ENCODE measurements at places on chromosomes 7 and 10.

- DNase-seq, result peak; percentile 64
Measured at GRCh38 chr10:86520871-86521677, 518 bp downstream of the WAPL start.

- no peak for DNase-seq
Measured at GRCh38 chr10:96227206-96227605, 44.2 kb downstream of the BLNK start.

GRCh38 chr7:105133358-105133757 is 119.4 kb downstream of the KMT2E start:
- no peak for DNase-seq

GRCh38 chr7:116028787-116029186 is 1.8 kb downstream of the TFEC start:
- no peak for DNase-seq

- peak; percentile 93 for DNase-seq
Measured at GRCh38 chr7:124765401-124766352, at the start of gene GPR37. Gene GPR37 (minus strand): TSS chr7:124765792. CDS start chr7:124764976, 816 bp downstream.

- no peak for DNase-seq
Measured at GRCh38 chr10:62335326-62335725, 38.8 kb upstream of the ZNF365 start.

GRCh38 chr10:109981650-109982049 is 26.1 kb upstream of the ADD3 start:
- DNase-seq, result no peak

DNA sequence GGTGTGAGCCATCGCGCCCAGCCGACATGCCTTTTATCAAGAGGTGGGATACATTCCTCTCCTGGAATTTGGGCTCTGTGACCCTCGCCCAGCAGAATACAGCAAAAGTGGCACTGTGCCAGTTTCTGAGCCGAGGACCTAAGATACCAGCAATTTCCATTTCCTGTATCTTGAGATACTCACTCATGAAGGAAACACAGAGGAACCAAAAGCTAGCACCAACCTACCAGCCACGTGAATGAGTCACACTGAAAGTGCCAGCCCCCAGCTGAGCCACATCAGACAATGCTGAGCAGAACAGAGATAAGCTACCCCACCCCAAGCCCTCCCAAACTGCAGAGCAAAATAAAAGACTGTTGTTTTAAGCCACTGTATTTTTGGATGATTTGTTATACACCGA is 56.3 kb downstream of the CACUL1 start:
- DNase-seq, result no peak

DNA sequence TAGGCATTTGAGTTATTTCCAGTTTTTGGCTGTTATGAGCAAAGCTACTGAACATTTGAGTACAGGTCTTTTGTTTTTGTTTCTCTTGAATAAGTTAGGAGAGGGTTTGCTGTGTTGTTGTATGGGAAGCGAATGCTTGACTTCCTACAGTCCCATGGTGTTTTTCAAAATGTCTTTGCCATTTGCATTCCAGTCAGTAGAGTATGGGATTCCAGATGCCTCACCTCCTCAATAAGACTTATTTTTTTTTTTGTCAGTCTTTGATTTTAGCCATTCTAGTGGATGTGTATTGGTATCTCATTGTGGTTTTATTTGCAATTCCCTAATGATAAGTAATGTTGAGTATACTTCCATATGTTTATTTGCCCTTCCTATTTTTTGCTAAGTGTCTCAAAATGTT is 19.4 kb downstream of the CDK13 start:
- DNase-seq, result no peak

DNA sequence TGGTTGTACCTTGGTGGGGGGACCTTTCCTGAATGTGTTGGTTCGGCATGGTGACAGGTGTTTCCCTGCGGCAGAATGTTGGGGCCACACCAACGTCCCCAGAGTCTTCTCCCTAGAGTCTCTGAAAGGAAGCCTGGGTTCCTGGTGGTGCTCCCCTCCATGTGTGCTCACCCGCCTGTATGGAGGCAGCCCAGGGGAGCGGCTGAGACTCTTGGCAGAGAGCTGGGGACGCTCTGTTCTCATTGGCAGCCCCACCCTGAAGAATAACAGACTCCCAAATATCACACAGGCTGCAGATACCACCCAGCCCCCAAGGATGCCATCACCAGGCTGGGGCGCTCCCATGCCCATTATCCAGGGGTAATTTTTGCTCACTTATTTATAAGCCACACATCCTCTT is 34.8 kb downstream of the CHST12 start:
- no peak for DNase-seq

GRCh38 chr10:72238392-72239175 is 22.5 kb upstream of the ASCC1 start:
- DNase-seq, result no peak

GRCh38 chr7:151491859-151492258 is 27.8 kb downstream of the RHEB start:
- no peak for DNase-seq

GRCh38 chr7:116571552-116571951 is 46.7 kb downstream of the CAV1 start:
- no peak for DNase-seq

GRCh38 chr10:14548474-14548873 is 217.8 kb upstream of the FRMD4A start:
- no peak for DNase-seq

- DNase-seq, result no peak
Measured at GRCh38 chr7:78764571-78764970, 688.9 kb downstream of the MAGI2 start.

- no peak for DNase-seq
Measured at GRCh38 chr7:80659120-80660055, 20.9 kb downstream of the CD36 start.

- DNase-seq, result no peak
Measured at GRCh38 chr7:95479992-95480624, 5.6 kb upstream of the ASB4 start.

- no peak for DNase-seq
Measured at GRCh38 chr7:3106361-3106826, 62.7 kb upstream of the CARD11 start.

- no peak for DNase-seq
Measured at GRCh38 chr10:77505431-77506334, 131.9 kb downstream of the KCNMA1 start.

- DNase-seq, result no peak
Measured at GRCh38 chr7:30178748-30179436, 44.1 kb downstream of the MTURN start.

GRCh38 chr10:34343764-34344163 is 471.3 kb downstream of the PARD3 start:
- DNase-seq, result no peak

- DNase-seq, result no peak
Measured at GRCh38 chr7:115679976-115680375, 350.6 kb downstream of the TFEC start.

DNA sequence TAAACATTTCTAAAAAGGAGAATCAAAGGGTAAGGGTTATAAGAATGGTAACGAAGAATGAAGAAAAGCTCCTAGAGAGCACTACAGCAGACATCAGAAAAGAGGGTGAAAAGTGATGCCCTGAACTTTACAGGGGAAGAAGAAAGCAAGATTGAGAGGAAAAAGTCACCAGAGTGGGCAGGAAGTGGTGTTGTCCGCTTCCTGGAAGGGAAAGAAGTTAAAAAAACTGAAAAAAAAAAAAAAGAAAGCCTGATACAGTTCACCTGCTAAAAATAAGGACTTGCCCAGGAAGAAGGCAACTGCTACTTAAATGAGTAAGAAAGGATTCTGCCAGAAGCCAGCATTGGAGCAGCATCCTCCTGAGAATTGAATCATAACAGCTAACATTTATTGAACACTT is 330.1 kb upstream of the PHF14 start:
- no peak for DNase-seq

GRCh38 chr7:139049936-139050335 is 14.1 kb upstream of the ZC3HAV1L start:
- no peak for DNase-seq

GRCh38 chr7:17674166-17674942 is 265.9 kb downstream of the SNX13 start:
- DNase-seq, result no peak

- DNase-seq, result no peak
Measured at GRCh38 chr7:131826960-131827359, 270.5 kb upstream of the PODXL start.

DNA sequence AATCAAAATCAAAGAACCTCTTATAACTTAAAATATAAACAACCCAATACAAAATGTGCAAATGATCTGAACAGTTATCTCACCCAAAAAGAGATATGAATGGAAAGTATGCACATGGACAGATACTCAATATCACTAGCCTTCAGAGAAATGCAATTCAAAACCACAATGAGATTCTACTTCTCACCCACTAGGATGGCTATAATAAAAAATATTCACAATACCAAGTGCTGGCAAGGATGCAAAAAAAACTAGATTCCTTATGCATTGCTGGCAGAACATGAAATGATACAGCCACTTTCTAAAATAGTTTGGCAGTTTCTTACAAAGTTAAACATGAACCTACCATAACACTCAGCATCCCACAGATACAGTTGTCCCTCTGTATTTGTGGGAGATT is 130.1 kb upstream of the LRRN3 start:
- DNase-seq, result no peak

DNA sequence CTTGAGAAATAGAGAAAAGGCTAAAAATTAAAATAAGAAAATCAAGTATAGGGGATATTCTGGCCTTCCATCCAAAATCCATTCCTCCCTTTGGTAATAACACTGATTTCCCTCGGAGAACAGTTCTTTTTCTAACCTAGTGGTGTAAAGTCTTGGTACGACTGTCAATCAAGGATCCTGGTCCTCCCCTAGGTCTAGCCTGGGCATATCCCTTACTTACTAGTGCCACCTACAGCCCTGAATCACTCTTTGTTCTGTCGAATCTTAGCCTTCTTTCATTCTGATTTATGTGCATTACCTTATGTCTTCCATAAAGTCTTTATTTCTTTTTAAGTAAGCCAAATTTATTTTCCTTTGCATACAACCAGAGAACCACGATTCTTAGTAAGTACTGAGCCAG is 298.7 kb upstream of the LRRTM3 start:
- DNase-seq, result no peak

GRCh38 chr7:54701982-54702381 is 57.0 kb downstream of the SEC61G start:
- no peak for DNase-seq

GRCh38 chr7:145916776-145917175 is 199.8 kb upstream of the CNTNAP2 start:
- DNase-seq, result no peak

DNA sequence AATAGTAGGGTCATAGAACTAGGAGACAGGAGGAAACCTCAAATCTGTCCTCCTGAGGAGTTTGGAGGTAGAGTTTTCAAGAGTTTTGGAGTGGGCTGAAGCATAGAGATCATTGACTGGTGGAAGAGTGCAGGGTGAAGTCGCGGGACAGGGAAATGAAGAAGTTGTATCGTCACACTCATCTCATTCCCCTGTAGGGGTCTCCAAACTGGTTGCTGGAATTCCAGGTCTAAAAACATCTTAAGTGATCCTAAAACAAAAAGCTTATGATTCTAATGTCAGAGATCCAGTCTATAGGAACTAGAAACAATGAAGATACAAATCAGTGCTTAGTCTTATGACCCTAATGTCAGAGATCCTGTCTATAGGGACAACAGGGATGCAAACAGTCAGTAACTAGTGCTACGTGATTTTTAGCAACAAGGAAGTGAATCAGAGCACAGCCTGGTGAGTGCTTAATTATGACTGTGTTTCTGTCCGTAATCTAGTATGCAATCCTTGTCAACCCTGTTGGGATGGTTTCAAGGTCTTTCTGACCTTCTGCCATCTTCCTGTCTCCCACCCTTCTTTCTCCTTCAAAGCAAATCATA is 139.4 kb downstream of the SKIDA1 start:
- DNase-seq, result no peak

GRCh38 chr7:44060091-44060947 is 5.0 kb downstream of the PGAM2 start:
- DNase-seq, result no peak

DNA sequence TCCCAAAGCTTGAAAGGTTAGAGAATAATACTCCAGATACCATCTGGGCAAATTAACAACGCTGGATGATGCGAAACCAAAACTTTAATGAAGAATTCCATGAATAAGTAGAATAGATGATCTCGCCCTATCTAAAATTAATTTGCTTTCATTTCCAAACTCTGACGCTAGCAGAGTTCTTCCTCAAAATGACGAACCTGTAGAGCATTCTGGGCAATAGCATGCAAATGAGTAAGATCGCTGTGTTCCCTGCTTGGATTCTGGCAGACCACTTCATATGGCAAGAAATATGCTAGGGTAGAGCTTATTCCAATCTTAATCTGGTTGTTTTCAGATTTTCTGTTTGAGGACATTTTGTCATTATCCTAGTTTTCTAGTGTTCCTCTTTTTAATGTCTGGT is 36.1 kb upstream of the SMNDC1 start:
- DNase-seq, result no peak

DNA sequence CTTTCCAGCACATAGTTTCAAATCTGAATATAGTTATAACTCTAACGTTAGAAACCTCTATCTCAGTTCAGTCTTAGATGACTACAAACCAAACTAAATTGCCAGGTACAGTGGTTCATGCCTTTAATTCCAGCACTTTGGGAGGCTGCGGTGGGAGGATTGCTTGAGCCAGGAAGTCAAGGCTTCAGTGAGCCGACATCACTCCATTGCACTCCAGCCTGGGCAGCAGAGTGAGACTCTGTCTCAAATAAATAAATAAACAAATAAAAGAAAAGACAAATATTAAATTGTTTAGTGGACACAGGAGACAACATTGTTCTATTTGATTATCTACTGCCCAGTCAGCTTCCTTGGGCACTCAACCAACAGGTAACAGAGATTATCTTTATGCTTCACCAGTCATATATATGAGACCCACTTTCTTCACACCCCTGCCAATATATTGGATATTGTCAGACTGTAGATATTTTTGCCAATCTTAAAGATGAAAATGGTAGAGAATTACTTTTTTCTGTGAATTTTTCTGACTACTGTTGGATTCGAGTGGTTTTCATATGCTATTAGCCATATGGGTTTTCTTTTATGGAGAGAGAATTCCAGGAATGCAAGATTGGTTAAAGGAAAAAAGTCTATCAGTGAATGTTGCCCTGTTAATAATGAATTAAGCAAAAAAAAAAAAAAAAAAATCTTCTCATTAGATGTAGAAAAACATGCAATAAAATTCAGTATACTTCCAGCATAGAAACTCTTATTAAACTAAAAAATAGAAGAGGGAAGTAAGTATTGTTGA is 16.0 kb downstream of the HDAC9 start:
- no peak for DNase-seq

GRCh38 chr7:50657341-50657873 is 92.2 kb upstream of the DDC start:
- no peak for DNase-seq

- DNase-seq, result no peak
Measured at GRCh38 chr10:111996103-111996502, 187.5 kb downstream of the GPAM start.

Measured in retina (tissue), 1 donor.